ENCODE measurements at places on chromosomes 13 and 19.

GRCh38 chr13:35768073-35768472 is 291.6 kb upstream of the MAB21L1 start:
- DNase-seq = no peak

GRCh38 chr19:10184636-10185035 is 10.1 kb downstream of the DNMT1 start:
- DNase-seq = no peak

- DNase-seq = no peak
Measured at GRCh38 chr19:13008926-13009787, 13.9 kb downstream of the NFIX start.

DNA sequence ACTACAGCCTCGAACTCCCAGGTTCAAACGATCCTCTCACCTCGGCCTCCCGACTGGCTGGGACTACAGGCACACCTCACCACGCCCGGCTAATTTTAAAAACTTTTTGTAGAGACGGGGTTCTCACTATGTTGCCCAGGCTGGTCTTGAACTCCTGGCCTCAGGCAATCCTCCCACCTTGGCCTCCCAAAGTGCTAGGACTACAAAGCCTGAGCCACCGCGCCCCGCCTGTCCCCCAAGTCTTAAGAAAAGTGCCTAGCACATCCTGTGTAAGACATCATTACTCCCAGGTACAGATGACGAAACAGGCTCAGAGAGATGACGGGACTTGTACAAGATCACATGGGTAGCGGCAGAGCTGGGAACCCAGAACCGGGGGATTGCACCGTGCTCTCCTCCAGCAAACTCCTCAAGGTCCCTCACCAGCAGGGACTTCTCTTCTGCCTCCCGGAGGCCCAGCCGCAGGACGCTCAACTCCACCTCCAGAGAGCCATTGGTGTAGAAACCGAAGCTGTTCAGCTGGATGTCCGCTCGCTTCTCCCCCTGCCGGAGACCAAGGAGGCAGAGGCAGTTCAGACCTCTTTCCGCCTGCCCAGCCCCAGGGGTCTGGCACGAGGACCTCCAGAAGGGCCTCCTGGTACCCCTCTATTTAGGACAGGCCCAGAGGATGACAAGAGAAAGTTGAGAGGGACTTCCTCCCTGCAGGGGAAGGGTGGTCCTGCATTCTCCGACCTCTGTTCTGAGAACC is 1.0 kb downstream of the GPR108 start:
- peak; percentile 50 for DNase-seq

DNA sequence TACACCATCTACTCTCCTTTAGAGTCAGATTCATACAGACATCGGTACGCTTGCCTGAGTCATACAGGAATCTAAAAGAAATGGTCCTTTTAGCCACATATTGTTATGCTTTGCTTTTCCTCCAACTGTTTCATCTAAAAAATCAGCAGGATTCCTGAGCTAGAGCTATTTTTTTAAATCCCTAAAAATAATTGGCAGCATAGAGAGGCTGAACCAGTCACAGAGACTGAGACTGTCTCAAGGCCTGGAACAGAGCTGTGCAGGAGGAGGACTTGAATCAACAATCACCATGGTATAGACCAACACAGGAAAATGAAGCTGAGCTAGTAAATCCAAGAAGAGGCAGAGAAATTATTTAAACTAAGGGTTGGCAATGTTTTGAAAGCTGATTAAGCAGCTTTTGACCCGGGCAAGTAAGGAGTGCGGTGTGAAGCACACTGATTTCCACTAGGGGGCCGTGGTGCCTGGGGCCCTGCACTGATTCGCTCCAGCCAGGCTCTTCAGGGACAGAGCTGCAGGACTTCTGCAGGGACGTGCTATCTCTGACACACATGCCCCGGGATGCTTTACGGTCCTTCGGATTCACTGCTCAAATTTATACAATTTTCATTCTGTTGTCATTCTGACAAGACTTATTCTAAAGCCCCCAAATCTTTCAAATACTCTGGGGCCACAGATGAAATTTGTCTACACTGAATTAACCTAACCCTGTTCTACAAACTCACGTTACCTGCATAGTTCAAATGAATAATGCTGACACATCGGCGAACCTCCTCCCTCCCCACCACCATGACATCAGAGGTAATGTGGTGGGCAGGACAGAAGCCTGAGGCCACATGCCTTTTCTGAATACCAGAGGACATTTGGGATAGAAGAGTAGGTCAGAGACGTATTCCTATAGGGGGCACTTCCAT is 87.6 kb upstream of the SLC15A1 start:
- peak; percentile 44 for DNase-seq

GRCh38 chr13:34587576-34587975 is 354.5 kb upstream of the NBEA start:
- DNase-seq = peak; percentile 31

DNA sequence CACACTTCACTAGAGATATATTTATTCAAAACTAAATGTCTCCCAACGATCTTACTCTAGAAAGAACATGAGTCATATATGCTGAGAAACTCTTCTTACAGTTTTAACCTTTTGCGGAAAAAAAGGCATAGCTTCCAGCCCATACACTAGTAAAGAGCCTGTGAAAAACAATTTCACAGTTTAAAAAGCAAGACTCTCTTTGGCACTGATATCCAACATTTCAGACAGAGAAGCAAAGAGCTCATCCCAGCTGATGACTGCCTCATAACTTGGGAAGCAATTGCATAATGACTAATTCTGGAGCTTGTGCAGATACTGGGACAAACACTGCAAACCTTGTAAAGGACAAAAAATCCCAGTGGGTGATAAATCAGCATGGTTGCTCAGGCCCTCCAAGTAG is 88.0 kb downstream of the ENOX1 start:
- DNase-seq = peak; percentile 51

DNA sequence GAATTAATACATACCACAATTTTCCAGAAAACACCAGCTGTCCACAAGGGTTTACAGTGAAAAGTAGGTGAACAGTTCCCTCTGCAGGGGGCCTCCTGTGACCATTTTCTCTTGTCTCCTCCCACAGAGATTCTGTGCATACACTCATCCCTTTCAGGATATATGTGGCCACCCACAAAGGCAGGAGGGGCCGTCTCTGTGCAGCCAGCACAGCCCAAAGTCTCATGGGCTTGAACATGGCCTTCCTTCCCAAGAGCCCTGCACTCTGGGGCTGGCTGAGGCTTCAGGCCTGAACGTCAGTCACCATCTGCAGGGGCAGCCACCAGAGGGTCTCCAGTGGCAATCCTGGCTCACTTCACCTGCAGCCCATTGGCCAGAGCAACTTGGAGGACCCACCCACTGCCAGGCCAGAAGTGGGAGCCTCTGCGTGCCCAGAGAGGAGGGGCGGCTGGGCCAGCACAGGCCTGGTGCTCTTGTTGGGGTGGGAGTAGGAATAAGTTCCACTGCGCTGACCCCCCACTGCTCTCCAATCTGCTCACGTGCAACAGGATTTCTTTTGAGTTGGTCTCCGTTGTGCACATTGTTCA is 25.1 kb downstream of the TMEM161A start:
- DNase-seq = no peak

DNA sequence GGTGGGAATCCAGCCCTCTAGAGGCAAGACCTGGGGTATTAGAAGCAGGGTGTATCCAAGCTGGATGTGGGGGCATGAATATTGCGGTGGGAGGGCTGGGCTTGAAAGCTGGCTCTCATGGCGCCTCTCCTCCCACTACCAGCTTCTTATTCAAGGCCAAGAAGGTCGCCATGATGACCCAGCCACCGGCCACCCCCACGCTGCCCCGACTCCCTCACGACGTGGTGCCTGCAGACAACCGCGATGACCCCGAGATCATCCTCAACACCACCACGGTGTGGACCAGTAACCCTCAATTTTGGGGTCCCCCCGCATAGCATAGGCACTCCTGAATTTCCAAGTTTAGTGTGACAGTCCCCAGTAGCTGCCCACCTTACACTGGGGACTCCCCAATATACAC is 41.7 kb downstream of the RYR1 start:
- no peak for DNase-seq

- peak; percentile 44 for DNase-seq
Measured at GRCh38 chr19:47109541-47110375, 3.8 kb downstream of the ZC3H4 start.

GRCh38 chr19:5046339-5047039 is 77.6 kb downstream of the KDM4B start:
- DNase-seq = no peak

DNA sequence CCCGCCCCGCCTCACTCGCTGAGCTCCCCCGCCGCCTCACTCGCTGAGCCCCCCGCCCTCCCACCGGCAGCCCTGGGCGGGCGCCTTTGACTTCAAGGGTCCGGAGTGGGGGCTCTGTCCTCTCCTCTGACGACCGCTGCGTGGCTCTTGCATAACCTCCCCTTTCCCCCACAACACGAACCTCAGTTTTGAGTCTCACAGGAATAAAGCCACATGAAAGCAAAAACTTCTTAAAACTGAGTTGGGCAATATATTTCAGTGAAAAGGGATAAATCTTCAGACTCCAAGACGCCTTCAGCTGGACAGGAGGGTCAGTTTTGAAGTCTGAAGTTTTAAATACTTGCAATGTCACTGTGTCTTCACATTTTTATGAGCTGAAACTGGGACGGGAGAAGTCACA is 70.6 kb upstream of the C13orf46 start:
- DNase-seq = no peak

- DNase-seq = peak; percentile 41
Measured at GRCh38 chr13:49292742-49293486, 45.2 kb downstream of the CDADC1 start.

DNA sequence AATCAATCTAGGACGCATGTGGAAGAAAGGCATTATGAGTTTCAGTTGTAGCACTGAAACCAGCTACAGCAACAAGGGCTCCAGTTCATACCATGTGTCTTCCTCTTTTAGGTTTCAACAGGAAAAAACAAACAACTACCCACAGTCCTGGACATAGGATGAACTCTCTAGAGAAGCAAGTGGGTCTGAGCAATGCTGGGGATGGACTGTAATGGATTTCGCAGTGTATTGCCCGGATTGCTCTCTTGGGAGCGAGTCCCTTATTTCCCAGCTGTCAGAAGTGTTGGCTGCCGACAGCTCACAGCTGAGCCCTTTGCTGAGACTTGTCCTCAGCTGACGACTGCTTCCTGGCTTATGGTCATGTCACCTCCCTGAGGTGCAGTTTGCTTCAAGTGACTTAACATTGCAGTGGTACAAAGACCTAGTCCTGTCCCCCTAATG is 12.1 kb upstream of the MYCBP2 start:
- no peak for DNase-seq

GRCh38 chr13:44302940-44303575 is 70.6 kb upstream of the SERP2 start:
- no peak for DNase-seq

DNA sequence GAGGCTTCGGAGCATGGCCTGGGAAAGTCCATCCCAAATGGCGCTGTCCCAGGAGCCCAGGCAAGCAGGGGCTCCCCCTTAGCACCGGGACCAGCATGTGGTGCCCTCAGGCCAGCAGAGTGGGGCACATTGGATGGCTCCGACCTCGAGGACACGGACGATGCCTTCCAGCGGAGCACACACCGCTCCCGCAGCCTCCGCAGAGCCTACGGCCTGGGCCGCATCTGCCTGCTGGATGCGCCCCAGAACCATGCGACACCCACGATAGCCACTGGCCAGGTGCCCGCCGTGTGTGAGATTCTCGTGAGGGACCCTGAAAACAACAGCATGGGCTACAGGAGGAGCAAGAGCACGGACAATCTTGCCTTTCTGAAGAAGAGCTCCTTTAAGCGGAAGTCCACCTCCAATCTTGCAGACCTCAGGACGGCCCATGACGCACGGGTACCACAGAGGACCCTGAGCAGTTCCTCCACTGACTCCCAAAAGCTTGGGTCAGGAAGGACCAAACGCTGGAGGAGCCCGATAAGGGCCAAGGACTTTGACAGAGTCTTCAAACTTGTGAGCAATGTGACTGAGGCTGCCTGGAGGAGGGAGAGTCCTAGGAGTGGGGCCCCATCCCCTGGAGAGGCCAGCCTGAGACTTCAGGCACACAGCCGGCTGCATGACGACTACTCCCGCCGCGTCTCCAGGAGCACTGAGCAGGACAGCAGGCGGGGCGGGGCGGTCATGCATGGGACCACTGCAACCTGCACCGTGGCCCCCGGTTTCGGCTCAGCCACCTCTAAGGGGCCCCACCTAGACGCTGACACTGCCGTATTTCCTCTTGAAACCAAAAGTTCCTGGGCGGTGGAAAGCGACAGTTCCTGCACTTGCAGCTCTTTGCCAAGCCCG is 63.1 kb downstream of the SPATA13 start:
- DNase-seq = no peak

DNA sequence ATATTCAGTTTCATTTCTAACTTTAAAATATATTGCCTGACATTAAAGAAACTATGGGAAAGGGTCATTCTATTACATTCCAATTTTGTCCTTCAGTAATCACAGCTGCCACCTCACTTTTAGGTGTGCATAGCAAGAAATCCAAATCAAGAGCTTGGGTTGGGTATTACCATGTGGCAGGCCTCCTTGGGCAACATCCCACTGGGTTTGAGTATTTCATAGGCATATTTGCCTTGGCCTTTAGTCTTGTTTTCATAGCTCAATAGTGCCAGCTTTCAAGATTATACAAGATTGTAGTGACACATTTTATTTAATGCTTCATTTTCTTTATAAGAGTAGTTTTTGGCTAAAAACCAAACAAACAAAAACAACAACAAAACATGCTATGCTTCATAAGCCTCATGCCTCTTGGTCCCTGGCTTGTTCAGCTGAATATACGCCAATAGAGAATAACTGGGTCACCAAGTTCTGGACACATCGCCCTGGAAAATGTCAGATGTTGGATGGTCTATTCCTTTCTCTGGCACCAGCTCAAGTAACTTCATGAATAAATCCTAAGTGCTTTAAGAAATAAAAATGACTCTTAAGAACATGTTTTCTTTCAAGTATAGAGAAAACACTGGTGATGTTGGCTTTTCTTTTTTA is 167.4 kb upstream of the STARD13 start:
- peak; percentile 15 for DNase-seq

DNA sequence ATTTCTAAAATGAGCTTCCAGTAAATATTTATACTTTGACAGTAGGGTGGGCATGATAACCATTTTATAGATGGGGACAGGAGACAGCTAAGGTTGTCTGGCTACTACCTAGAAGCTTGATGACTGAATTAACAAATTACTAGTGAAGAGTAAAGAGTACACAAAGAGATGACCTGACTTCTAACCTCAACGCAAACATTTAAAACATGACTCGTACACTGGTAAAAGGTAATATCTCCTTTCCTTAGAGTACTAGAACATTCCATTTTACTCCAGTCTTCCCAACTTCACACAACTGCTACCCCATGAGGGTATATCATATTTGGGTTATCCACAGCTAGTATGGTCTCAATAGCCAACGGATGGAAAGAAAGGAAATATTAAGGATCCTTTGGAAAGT is 258.9 kb downstream of the FOXO1 start:
- DNase-seq = no peak

DNA sequence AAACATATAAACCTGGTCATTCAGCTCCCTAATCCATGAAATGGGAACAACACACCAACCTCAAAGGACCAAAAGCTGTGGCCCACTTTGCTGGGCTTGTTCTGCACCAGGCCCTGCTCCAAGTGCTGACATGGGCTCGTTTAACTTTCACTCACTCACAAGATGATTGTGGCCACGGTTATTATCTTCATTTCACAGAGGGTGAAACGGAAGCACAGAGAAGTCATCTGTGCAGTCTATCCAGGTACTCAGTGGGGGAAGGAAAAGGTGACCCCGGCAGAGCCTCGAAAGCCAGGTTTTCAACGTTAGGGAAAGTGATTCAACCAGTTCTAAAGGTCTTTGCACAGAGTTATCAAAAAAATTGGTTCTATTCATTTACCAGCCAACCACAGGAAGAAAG is 68.0 kb downstream of the CRYL1 start:
- no peak for DNase-seq
